ENCODE measurements at places on chromosomes 1 and 21. TPM values are rescaled to one million over a fixed set of nuclear protein-coding genes. Genes with fewer than 3 reads are reported as not detected.

The RAB42 gene
- 1.1 TPM for total RNA-seq

- peak; percentile 89 for DNase-seq
These were observed 2.1 kb downstream of the ADGRL2 start for GRCh38 chr1:81802707-81803430.

- DNase-seq = no peak
These were observed 4.4 kb downstream of the NME7 start for GRCh38 chr1:169363046-169363730.

DNA sequence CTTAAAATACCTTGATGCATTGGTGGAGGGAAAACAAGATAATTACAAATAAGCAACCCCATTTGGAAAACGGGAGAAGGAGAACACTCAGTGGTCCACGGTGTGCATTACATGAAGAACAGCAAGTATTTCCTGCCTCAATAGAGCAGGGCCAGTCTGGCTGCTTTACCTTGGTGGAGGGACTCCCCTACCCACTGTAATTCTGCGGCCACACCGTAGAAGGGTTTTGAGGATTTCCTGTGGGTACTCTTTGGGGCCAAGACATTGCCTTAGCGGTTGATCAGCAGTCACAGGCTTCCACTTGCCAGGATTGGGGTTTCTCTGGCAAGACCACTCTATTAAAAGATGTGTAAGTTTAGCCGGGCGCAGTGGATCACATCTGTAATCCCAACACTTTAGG lies 16.3 kb upstream of the TMEM54 start:
- DNase-seq = no peak

DNA sequence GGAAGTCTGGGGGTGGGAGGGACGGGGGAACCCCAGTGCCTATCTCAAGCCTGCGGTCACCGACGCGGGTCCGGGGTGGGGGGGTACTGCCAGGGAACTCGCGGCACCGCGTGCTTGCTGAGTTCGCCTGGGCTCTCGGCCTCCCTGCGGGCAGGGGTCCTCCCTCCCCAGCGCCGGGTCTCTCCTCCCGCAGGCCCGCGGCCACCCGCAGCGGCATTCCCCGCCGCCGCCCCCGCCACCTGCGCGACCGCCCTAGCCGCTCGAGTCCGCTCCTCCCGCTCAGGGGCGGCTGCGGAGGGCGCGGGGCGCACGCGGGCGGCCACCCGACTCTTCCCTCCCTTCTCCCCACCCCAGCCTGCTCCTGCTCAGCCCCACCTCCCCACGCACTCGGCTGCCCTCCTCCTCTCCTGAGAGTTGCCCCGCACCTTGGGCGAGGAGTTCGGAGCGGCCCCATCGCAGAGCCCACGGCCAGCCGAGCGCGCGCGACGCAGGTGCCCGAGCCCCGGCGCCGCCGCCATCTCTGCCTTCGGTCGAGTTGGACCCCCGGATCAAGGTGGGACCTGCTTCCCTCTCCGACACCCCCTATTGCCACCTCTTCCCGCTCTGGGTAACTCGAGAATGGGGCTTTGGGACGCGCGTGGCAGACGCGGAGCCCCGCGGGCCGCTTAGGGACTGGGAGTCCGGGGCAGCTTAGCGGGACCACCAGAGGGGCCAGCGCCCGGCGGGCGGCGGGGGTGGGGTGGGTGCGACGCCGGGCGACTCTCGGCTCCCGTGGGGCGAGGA lies 105.0 kb downstream of the LEPR start:
- no peak for DNase-seq

- DNase-seq = no peak
These were observed 8.7 kb upstream of the TTF2 start for GRCh38 chr1:117051224-117052064.

- peak; percentile 51 for DNase-seq
These were observed 122.2 kb downstream of the ACTL8 start for GRCh38 chr1:17877316-17877715.

The PTGER3 gene
- total RNA-seq = 1.1 TPM

DNA sequence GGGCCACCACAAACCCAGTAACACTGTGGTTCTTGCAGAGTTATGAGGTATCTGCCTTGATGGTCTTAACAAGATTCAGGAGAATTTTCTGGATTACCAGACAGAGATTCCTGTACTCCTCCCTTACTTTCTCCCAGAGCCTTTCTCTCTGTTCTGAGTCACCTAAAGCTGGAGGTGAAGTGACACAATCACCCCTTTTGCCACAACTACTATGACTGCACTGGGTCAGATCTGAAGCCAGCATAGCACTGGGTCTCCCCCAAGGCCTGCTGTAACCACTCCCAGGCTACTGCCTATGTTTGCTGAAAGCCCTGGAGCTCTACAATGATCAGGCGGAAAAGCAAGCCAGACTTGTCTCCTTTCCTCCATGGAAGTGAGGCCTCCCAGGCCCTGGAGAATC lies 156.7 kb upstream of the NEGR1 start:
- no peak for DNase-seq

DNA sequence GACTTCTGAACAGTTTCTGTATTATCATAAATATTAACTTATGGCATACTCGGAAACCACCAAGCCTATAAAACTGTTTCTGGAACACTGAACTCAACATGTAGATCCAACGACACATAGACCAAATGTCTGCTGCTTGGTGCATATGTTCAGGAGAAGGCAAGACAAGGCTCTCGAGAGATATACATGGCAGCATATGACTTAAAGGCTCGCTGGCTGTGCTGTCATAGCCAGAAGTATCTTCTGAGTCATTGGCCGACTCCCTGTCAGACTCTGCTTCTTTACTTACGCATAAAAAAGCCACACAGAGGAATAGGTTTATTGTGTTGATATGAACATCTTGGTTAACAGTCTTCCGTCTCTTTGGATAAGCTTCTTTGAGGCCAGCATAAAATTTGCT lies 60.6 kb downstream of the LYST start:
- no peak for DNase-seq

The GBP2 gene
- 9.5 TPM for total RNA-seq

The BCAR3 gene
- 6.9 TPM for total RNA-seq

DNA sequence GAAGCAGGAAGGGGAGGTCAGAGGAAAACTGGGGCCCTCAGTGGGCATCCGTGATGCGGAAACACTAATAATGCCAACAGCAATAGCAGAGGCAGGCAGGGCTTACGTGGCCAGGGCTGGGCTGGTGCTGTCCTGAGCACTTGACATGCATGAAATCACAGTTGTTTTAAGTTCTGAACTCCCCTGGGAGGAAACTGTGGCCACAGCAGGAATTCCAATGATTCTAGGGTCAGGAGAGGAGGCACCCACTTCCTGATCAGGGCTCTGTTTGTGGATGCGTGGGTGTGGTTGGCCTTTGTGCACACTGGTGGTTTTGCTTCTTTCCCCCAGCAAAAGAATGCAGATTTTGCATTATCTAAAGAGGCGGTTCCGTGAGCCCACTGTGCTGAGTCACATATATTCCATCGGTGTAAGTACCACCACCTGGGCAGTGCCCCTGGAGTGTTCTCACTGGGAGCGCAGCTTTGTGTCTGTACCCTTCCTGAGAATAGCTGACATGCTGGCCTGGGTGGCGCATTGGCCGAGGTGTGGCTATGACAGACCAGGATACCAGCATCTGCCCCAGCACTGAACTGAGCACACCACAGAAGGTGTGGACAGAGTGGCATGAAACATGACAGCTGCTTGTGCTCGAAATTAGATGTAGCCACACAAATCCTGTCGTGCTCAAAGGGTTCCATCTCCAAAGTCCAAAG lies 71.0 kb downstream of the PDE9A start:
- DNase-seq = no peak

The RXFP4 gene
- total RNA-seq = not detected

DNA sequence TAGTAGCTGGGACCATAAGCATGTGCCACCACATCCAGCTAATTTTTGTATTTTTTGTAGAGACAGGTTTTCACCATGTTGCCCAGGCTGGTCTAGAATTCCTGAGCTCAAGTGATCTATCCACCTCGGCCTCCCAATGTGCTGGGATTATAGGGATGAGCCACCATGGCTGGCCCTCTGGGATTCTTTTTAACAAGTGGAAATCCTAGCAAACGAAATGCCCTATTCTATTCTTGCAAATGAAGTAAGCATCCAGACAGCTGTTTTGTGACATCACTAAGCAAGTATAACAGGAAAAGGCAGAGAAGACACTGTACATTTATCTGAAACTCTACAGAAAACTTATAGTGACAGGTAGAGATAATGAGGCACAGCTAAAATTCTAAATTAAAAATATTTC lies 86.4 kb downstream of the DDAH1 start:
- no peak for DNase-seq

DNA sequence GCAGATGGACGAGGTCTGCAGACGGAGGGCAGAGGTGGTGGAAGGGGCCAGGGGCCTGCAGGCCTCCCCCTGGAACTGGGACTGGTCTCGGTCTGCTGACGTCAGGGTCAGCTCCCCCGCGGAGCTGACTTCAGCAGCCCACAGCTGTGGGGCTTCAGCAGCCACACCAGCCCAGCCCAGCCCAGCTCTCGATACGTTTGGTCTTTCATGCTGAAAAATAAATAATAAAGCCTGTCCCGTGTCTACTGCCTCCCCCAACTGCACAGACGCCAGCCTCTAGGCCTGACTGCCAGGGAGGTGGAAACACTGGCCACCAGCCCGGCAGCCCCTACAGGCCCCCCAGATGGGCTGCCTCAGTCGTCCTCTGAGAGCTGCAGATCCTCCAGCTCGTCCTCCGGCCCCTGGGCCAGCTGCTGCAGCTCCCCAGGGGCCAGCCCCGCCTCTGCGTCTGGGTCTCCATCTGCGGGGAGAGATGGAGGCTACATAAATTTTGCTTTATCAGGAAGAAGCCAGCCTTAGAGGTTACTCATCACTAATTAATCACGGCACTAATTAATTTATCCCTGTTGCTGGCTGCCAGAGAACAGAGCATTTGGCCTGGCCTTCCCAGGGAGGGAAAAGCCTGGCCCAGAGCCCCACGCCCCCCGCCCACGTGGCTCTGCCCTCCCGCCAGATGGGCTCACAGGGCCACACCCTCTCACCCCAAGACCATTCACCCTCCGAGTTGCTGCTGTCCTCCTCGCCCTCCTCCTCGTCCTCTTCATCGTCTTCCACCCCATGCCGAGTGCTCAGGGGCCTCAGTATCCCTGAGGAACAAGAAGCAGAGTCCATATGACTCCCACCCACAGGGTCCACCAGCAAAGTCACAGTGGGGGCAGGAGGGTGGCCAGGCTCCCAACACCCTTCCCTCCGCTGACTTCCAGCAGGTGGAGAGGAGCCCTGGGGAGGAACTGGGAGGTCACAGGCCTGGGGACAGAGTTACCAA lies 14.4 kb downstream of the NOC2L start:
- no peak for DNase-seq

GRCh38 chr1:89962742-89963075 lies 32.2 kb upstream of the ZNF326 start:
- no peak for DNase-seq

- no peak for DNase-seq
These were observed at the start of gene DIRAS3 for GRCh38 chr1:68049941-68050878. TSS of gene DIRAS3 (minus strand) at chr1:68050627. CDS start at chr1:68047297, 3,330 bp downstream.

DNA sequence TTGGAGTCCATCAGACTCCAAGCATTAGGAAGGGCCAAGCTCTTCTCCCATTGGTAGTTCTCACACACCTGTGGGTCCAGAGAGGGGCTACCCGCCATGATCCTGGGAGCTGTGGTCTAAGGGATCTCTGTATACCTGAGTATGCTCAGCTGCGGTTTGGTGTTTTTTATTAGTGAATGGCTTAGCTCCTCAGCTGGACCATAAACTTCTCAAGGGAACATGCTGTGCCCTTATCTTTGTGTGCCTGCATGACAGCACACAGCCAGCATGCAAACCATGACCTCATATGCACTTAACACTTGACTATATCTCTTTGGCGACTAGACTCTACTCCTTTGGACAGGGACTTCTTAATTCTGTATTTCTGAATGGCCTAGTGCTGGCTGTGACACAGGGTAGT lies 94.5 kb downstream of the CD58 start:
- no peak for DNase-seq

- DNase-seq = no peak
These were observed 100.7 kb downstream of the KCNN3 start for GRCh38 chr1:154769193-154769895.

DNA sequence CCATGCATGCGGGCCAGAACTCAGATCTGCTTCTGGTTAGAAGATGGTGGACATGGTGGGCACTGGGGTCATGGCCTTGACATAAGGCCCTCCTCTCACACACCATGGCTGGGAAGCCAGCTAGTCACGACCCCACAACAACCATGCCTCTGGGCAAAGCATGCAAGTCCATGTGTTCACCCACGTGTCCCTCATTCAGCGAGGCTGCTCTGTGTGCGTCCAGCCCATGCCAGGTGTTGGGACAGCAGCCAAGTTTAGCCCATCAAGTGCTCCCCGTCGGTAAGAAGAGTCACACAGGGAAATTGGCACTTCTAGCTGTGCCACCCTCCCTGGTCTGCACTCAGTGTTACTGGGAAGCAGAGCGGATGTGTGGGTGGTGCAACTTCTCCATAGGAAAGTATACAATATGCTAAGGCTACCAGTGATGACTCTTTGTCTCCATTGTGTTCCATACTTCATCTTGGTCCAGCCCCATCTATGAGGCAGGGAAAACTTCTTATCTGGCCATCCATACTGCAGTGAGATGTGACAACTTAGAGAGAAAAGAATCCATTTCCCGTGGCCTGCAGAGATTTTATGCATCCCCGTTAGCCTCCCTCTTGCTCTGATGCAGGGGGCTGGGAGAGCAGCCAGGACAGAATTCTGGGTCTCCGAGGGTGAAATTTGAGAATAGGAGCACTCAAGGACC lies 198.0 kb downstream of the GRIK3 start:
- no peak for DNase-seq

The FCRL6 gene
- 0.16 TPM for total RNA-seq

GRCh38 chr1:152855661-152856060 lies 4.1 kb upstream of the LCE7A start:
- DNase-seq = no peak

The PTPRC gene
- total RNA-seq = 11.4 TPM

The COL16A1 gene
- 45.9 TPM for total RNA-seq

DNA sequence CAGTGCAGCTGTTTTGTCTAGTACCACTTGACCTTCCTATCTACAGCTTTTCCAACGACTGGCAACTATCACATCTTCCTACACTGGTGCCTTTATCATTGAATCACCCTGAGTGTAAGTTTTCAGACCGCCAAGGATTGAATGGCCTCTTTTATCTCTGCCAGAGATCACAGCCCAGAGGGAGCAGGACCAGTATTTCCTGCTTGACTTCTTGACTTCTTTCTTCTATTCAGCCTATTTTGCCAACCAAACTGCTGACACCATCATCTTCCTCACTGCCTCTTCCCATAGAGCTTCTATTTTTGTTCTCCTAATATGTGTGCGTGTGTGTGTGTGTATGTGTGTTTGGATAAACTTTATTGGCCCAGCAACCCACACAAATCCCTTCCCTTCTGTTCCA lies 53.8 kb downstream of the SERBP1 start:
- no peak for DNase-seq

The SGIP1 gene
- 7.0 TPM for total RNA-seq

Data from cardiac septum (tissue), 1 donor.